ENCODE measurements at places on chromosomes 7 and 10.

- DNase-seq, result no peak
Measured at GRCh38 chr7:111894518-111894917, 311.7 kb downstream of the DOCK4 start.

DNA sequence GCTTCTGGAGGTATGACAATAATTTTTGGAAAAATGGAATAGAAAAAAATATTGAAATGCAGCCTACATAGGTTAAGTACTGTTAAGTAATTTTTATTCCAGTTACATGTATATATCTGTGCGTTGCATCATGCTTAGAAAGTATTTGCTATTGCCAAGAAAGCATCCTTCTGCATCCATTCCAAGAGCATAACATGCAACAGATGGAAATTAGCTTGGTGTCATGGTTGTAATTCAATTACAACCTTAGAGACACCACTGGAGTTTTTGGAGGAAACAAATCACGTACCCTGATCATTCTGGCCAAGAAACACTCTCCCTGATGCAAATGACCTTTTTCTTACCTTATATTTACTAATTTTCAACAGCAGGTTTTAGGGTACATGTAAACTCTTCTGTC is 1.7 kb downstream of the AKR1B1 start:
- no peak for DNase-seq

- DNase-seq, result no peak
Measured at GRCh38 chr7:13099154-13099795, 411.8 kb downstream of the ARL4A start.

DNA sequence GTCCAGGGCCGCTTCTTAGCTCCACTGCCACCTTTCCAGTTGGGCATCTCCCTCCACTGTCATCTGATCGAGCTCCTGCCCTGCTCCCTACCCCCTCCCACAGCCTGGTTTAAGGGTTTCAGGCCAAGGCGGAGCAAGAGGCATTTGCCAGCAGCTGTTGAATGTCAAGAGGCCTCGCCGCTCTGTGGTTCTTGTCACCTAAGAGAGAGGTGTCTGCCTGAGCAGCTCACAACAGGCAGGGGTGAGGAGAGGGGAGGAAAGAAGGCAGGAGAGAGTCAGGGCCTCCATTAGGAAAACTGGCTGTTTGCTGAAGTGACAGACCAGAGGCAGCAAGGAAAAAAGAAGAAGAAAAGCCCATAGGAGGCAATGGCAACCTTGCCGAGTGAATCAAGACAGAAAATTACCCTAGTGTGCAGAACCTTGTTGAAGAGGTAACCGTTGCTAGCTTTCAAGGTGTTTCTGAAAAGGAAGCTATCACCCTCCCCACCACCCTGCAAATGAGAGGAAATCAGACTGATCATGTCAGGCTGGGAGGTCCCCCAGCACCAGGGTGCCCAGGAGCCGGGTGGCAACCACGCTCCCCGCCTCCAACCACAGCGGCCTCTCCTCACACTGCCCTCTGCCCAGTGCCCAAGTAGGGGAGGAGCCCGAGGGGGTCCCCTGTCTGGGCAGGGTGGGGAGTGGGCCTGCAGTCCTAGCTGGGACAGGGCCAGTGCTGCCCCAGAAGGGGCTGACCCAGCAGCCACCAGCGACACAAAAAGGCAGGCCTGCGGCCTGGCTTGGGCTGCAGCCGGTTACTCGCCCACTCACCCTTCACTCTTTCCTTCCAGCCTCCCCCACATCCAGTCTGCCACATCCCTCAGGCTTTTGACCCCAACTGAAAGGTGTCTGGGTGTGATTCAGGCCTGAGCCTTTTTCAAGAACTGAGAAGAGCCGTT is 7.1 kb downstream of the GATA3 start:
- no peak for DNase-seq

- DNase-seq, result no peak
Measured at GRCh38 chr7:117083648-117084047, 130.3 kb downstream of the ST7 start.

GRCh38 chr10:71638822-71639719 is 80.5 kb downstream of the C10orf105 start:
- no peak for DNase-seq

DNA sequence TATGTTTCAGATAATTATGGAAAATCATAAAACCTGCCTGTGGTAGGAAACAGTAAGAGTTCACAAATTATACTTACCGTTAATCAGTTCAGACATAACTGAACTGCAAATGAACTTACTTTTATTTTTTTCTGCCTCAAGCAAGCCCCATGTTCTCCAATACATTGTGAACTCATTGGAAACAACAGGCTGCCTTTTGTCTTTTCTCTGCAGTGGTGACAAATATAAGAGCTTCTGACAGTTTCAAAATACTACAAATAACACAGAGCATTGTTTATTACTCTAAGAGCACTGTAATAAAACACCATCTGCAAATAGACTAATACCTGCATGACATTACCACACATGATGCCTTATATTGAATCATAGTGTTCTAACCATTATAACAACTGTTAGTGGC is 94.0 kb upstream of the CDCA7L start:
- DNase-seq, result no peak

DNA sequence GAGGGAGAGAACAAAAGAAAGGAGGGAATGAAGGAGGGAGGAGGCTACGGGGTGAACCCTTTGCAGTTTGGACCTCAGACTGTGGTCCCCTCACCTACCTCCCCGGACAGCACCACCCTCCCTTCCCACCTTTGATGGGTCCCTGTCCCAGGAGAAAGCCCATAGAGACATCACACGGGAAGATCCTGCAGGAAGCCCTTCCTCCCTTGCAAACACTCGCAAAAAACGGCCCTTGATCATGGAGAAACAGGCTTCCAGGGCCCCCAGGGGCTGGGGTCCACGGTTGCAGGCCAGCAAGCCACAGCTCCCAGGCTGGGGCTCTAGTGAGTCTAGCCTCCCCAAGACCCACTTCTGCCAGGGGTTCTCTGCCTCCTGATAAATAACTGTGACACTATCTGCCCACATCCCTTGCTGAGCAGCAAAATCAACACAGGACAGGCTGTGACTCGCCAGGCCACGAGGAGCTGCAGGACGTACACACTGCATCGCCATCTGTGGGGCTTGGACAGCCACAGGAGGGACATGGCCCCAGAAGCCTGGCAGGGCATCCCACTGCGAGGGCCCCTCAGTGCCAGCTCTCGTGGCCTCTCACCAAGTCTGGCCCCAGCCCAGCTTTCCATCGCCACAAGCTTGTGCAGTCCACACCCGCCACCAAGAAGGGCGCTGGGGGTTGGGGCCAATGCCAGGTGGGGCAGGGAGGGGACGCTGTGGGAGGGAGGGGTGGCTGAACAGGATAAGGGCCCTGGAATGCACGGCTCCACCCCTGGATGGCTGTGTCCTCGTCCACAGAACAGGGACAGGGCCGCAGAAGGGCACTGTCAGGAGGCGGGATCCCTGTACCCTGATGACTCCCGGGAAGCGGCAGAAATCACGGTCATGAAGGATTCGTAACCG is 34.2 kb downstream of the PDGFA start:
- DNase-seq, result peak; percentile 48
